ENCODE measurements at places on chromosomes 6 and 20.

GRCh38 chr6:82987951-82988350 lies 77.7 kb downstream of the UBE3D start:
- no peak for DNase-seq

GRCh38 chr6:10419749-10420545 lies 5.1 kb upstream of the TFAP2A start:
- DNase-seq: no peak

GRCh38 chr6:47241742-47242482 lies 67.8 kb downstream of the TNFRSF21 start:
- DNase-seq: no peak

- DNase-seq: no peak
Measured at GRCh38 chr6:17091122-17091521, 10.7 kb upstream of the STMND1 start.

GRCh38 chr20:11902285-11902697 lies 15.4 kb upstream of the BTBD3 start:
- DNase-seq: no peak

DNA sequence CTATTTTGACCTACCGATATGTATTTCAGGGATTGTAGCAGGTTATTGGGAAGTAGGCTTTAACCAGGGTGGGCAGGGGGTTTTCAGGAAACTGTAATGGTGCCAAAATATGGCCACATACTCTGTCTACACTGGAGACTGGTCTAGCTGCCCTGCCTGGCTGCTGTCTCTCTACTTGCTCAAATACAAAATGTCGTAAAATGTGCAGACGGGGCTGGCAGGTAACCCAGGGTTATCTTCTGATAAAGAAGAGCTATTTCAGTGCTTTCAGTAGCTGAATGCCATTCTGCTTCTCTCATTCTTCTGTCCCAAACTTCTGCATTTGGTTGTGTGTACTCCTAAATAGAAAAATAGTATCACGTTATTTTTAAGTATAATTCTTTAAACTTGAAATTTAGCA lies 616.2 kb downstream of the EPM2A start:
- DNase-seq: no peak

GRCh38 chr6:33747823-33748222 lies 1.1 kb upstream of the IP6K3 start:
- no peak for DNase-seq

GRCh38 chr20:36655004-36655403 lies 9.0 kb upstream of the SLA2 start:
- no peak for DNase-seq
